ENCODE measurements at places on chromosomes 6 and 20. TPM values are rescaled to one million over a fixed set of nuclear protein-coding genes. Genes with fewer than 3 reads are reported as not detected.

Gene SEMG1
- not detected for polyA plus RNA-seq

- no peak for DNase-seq
These were observed 5.6 kb downstream of the BRPF3 start for GRCh38 chr6:36202101-36202500.

Gene RIPOR3
- 15.6 TPM for polyA plus RNA-seq

DNA sequence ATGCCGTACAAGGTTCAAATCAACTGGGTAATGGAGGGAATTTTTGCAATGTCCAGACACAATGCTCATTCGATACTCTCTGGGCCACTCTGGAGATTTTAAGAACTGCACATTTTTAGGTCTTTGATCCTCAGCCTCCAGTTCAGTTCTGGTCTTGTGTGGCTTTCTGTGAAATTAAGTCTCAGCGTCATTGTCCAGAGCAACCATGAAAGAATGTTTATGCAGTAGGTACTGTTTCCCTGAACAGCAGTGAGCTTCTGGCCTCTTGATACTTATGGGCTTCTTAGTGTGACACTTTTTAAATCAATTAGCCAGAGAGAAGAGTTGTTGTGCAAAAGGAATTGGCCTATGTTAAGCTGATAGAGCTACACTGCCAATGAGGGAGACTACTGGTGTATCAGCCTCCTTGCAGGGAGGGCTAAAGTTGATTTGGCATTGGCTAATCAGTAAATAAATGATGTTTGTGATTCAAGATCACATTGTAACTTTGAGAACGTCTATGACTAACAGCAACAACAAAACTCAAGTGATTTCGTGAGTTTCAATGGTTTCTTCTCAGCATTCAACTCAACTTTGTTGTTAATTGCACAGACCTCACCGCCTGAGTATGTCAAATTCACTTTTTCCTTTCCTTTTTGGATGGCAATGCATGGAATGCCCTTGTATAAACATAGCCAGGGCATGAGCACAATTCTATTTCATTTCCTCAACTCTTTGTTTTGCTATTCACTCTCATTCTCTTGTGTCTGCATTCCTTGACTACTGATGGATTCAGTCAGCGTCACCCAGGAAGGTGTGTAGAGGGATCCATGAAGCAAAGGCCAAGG, 85.1 kb downstream of the GJA1 start:
- DNase-seq, result no peak

DNA sequence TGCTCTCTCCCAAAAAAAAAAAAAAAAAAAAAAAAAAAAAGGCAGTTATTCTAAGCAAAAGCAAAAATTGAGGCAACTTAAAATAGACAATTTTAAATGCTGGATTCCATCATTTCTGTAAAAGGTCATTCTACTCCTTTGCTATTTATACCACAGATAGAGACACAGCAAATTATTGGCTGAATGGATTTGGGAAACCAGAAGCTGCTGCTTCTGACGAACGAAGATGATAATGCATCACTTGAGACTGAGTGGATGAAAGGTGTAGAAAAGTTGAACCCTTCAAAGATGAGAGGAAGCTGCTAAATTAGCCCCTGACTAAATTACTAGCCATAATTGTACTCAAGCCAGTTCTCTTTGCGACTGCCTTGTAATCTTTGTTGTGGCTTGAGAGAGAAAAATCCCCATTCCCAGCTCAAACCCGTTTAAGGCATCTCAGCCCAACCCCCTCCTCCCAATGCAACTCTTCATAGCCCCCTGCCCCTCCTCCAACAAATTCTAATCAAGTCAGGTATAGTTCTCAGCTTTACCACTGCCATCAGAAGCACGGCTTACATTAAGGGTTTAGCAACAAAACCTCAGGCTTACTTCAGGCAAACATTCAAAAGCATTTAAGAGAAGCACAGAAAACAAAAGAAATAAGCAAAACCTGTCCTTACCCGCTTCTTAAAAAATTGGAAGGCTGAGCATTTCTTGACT, 1.0 kb downstream of the SGK1 start:
- no peak for DNase-seq

GRCh38 chr20:37501940-37502339, 19.1 kb upstream of the NNAT start:
- DNase-seq, result no peak

DNA sequence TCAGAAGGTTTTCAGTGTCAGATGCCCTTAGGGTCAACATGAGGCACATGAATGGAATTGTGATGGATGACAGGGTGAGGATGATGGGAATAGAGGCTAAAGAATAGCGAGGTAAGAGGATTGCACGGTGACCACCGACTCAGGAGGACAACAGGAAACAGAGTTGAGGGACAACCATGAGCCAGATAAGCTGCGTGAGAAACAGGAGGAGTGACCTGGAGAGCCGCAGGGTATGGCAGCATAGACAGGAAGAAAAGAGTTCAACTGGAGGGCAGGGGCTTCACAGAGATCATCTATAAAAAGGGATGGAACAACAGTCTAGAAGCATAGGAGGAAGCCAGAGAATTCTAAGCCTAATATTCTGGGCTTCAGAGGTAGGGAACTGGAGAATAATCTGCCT, 84.7 kb upstream of the ENPP5 start:
- DNase-seq, result no peak

- no peak for DNase-seq
These were observed 228.9 kb upstream of the SMLR1 start for GRCh38 chr6:130598021-130598989.

DNA sequence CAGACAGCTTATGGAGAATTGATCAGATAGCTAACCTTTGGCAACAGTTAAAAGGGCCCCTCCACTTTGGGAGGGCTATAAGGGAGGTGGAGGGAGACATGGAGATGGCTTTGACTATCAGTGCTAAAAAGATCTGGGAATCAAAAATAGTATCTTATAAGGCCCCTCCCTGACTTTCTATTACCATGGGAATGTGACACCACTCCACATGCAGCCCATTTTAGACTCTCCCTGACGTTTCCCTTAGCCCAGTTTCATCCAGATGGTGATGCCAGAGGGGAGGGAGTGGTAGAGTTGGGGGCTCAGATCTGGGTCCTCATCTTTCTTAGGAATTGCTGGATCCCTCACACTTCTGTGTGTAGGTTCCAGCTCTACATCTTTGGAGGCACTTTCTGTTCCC, 200.0 kb upstream of the DTNBP1 start:
- DNase-seq, result no peak

- peak; percentile 56 for DNase-seq
These were observed at the start of gene AKAP12 for GRCh38 chr6:151239603-151240035. TSS of gene AKAP12 (plus strand) at chr6:151239967. CDS start at chr6:151240563, 596 bp downstream.

Gene DSP
- polyA plus RNA-seq, result 1.8 TPM

- DNase-seq, result peak; percentile 88
These were observed 112.0 kb upstream of the CDYL start for GRCh38 chr6:4664117-4664626.

DNA sequence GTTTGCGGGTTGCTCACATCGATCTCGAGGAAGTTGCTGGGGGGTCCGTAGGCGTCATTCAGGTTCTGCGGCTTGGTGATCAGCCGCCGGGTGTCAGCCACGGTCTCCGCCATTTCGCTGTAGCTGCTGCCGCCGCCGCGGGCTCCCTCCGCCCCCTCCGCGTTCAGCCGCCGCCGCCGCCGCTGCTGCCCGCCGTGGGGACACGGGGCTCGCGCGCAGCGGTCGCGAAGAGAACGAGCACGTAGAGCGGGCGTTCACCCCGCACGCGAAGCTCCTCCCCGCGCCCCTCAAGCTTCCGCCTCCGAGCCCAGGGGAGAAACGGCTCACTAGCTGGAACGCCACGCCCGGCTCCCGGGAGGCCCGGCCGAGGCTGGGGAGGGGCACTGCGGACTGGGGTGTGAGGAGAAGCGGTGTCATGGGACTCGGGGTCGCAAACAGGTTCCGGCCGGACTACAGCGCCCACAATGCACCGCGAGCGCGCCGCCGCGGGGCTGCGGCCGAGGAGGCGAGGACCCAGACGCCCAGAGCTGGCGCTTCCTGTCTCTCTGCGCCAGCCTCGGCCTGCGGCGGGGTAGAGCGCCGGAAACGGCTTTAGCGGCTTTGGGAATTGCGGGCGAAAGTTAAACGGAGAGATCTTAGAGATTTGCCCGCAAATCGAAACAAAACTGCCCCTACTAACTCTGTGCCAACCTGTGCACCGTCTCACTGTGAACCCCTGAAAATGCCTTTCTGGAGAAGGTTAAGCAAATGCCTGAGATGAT, at the start of gene SNX3:
Gene SNX3 (minus strand): TSS at position 232 of the 761 bp plus-strand sequence. CDS start 119 bp downstream, at position 113.
- peak; percentile 99 for DNase-seq

Gene C20orf202
- polyA plus RNA-seq, result 0.45 TPM

DNA sequence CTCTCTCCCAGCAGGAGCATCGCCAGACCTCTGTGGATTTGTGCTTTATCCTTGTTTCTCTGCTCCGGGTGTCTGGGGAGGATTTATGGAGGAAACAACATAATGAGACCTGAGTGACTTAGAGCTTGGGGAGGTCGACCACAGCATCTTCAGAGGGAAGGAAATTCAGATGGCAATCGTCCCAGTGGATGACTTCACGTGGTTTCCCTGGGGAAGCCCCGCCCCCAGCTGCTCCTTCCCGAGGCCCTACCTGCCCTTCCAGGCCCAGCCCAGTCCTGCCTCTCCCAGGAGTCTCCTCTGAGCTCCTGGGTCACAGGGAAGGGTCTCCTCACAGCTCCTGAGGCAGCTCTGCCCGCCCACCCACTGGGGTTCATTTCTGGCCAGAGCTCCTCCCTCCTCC, 430.3 kb upstream of the SULF2 start:
- no peak for DNase-seq

DNA sequence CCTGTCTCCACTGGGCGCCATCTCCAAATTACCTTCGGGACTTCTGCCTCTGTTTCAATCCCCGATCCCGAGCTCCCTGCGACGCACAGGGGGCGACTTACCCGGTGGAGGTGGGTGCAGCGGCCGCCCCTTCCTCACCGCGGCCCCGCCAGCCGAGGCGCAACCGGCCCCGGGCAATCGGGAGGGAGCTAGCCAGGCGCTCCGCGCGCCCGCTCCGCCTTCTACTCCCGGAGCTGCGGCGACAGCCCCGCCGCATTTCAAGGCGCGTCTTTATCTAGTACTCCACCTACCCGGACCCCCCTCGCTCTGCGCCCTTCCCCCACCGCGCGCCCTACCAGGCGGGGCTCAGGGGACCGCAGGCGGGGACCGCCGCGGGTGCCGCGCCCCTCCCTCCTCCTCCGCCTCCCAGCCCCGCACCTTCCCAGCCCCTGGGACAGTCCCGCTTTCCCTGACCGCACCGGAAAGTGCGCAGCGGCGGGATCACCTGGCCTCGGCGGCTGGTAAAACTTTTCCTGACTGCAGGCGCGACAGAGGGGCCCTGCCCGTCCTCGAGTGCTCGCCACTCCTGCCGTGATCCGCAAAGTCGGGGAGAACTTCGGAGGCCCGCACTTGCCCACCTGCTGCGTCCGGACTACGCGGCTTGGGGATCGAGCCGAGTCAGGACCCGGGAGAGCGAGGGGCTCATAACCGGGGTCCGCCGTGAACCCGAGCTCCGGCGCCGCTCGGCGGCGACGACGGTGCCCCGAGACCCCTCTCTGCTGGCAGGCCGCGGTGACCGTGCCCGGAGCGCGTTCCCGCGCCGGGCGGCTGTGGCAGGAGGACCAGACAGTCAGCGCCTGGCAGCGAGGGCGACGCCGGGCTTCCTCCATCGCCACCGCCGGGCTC, 8.0 kb upstream of the NKX2-2 start:
- DNase-seq, result no peak

Gene TRIM40
- polyA plus RNA-seq, result not detected

Gene PHF20
- 22.8 TPM for polyA plus RNA-seq

DNA sequence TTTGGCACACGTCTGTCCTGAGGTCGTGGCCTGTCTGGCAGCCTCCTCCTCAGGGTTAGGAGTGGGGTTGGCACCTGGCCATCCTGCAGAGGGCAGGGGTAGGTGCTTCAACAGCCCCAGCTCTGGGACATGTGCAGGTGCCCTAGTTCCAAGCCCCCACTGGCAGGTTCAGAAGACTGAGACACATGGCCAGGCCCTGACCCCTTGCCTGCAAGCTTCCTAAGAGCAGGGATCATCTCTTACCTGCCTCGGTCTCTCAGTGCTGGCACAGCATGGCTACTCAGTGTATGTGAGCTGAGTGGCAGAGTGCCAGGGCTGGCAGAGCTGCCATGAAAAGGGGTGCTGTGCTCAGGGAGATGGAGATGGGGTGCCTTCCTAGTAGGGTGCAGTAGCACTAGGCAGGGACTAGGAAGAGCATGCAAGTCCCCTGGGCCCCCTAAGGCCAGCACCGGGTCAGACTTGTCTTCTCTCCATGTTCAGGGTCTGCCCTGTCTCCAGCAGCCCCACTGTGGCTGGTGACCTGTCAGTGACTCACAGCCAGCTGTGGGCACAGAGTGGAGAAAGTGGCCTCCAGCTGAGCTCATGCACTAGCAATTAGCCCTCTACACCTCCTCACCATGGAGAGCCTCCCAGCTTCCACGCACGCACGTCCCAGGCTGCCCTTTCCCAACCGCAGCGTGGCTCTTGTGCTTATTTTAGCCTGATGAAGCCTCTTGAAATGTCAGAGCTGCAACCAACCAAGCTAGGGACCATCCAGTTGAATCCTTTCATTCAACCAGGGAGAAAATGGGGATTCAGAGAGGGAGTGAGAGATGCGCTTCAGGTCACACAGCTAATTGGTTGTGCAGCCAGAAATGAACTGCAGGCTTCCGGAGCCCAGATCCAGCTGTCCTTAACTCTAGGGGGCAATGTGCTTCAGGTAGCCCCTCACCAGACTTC, 116.6 kb downstream of the MRPL14 start:
- no peak for DNase-seq

Gene TAF11
- polyA plus RNA-seq, result 38.8 TPM

- DNase-seq, result peak; percentile 75
These were observed 12.8 kb downstream of the ME1 start for GRCh38 chr6:83417880-83418663.

- DNase-seq, result no peak
These were observed 58.5 kb upstream of the ATXN1 start for GRCh38 chr6:16819752-16820151.

All from muscle of back (tissue), 13 donors.